PC-9 (cell line): ENCODE measurements at places on chromosomes 11 and 22. TPM values are rescaled to one million over a fixed set of nuclear protein-coding genes. Genes with fewer than 3 reads are reported as not detected.
A peak's percentile ranks its signal among the peaks of the same experiment; 100 is the strongest.

DNA sequence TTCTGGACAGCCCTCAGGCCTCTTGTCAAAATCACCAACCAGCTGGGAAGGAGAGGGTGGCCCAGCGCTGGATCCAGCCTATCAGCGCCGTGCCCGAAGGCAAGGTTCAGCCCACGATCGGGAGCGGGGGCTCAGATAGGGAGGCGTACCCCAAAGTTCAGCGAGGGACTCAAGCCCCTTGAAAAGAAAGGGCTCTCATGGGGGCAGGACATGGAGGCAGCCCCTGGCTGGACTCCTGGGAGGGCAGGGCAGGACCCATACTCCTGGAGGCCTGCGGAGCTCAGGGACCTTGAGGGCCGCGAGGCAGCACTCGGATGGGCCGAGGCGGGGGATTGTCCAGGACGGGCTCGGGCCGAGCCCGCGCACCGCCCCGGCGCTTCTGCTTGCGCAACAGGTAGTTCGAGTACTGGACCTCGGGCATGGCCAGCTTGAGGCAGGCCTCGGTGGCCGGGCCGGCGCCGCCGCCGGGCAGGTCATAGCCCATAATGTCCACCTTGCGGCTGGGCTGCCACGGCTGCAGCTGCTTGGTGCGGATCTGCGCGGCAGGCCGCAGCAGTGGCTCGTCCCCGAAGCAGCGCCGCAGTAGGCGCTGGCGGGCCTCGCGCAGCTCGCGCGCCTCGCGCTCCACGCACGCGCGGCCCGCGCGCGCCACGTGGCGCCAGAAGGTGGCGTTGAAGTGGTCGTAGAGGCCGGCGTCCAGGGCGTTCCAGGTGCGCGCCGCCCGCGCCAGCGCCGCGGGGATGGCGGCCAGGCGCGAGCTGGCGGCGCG, 6.5 kb downstream of the GAL3ST3 start:
- DNase-seq = no peak

GRCh38 chr22:48710410-48710809, 1117.3 kb downstream of the BRD1 start:
- DNase-seq = no peak

- peak; percentile 52 for DNase-seq
Observed at GRCh38 chr11:65290448-65291165, 24.1 kb upstream of the CDC42EP2 start.

- DNase-seq = no peak
Observed at GRCh38 chr22:49968313-49968830, 7.8 kb downstream of the PIM3 start.

DNA sequence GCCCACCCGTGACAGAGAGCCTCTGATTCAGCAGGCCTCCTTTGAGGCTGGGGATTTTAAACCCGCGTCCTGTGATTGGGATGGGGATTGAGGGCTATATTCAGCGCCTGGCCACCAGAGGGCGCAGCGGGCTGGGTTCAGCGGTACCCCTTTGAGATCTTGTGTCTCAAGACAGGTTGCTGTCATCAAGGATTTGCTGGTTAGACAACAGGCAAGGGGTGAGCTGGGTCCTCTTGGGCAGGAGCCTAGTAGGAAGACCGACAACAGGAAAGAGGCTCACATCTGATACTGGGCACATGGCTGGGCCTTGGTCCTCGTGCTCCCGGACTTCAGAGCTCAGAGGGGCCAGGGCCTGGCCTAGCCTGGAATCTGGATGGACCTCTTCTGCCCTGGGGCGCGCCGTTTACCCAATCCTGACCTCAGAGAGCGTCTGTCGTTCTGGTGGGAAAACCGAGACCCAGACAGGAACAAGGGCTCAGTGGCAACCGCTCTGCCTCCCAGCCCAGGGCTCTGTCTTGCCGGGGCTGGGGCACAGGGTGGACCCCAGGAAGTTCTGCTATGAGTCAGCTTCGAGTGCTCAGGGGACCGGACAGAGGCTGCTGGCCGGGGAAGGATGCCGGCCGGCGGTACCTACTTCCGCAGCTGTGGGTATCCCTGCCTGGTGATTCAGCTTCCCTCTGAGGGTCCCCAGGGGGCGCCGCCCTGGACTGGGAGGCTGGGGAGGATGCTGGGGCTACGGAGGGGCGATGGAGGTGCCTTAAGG, 929 bp upstream of the SLC35E4 start:
- peak; percentile 87 for DNase-seq

GRCh38 chr11:12386309-12386708, 8.9 kb downstream of the PARVA start:
- no peak for DNase-seq

MS4A7 gene
- total RNA-seq = not detected in 2 replicates

LARGE2 gene
- total RNA-seq = 1.4 and 2.6 TPM in 2 replicates

DNA sequence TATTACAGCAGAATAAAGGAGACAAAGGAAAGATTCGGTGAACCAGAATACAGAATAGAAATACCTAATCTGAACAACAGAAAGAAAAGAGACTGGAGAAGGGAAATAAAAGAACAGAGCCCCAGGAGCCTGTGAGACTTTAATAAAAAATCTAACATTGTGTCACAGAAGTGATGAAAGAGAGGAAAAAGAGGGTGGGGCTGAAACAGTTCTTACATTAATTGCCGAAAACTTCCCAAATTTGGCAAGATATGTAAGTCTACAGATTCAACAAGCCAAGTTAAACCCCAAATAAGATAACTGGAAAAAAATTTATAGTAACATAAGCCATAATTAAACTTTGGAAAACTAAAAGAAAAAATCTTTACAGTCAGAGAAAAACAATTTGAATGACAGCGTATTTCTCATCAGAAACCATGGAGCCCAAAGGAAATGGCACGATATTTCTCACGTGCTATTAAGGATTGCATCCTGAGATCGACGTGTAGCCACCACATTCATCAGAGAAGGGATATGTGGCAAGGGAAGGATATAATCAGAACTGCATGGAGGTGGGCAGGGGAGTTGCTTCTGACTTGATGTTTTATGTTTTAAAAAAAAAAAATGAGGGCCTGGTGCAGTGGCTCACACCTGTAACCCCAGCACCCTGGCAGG, 73.9 kb downstream of the SGSM3 start:
- no peak for DNase-seq

DNA sequence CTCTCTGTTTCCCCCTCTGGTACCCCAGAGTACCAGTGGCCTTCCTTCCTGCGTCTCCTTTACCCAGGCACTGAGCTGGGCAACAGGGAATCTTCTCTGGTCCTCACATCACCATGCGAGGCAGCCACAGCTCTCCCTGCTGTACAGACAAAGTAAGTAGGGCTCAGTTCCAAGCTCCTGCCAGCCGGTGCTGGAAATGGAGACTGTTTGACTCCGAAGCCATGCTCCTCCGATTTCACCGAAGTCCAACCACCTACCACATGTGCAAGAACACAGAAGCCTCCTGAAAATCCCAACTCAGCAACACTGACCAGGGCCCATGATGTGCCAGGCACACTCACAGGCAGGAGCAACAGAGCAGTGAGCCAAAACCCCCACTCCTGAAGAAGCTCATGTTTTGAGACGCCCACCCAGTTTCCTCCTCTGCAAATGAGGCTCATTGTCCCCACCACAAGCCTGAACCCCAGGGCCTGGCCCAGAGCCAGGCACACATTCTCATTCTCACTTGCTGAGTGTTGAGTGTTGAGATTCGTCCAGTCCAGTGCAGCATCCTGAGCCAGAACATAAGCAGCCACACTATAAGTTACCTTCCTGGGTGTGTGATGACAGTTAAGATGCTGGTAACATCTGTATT, 156.0 kb downstream of the MPPED1 start:
- no peak for DNase-seq

DNA sequence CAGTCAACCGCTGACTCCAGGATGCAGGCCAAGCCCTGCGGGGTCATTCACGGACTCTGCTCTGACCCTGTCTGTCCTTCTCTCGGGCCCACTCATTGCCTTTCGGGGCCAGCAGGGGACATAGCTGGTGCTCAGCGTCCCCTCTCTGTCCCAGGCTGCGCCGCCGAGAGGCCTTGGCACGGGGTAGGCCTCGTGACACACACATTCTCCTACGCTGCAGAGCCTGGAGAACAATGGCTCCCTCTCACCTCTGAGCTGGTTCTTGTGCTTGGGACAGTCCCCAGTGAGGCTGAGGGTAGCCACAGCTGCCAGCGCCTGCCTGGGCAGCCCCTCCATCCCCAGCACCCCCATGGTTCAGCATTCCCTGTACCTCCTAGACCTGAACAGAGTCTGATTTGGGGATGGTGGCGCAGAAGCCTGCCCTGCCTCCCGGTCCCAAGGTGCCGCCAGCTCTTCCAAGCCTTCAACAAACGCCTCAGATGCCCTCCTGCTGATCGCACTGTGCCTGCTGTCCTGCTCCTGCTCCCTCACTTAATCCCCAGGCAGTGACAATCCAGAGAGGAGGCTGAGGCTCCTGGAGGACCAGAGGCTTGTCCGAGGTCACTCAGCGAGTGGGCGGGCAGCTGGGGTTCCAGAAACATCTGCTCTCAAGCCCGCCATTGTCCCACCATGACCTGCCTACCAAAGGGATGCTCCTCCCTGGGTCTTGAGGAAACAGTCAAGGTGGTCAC, 30.4 kb downstream of the DUSP8 start:
- no peak for DNase-seq

GRCh38 chr11:59221441-59221840, 8.7 kb upstream of the MPEG1 start:
- DNase-seq = no peak

GRCh38 chr11:64268893-64269539, 15.4 kb downstream of the BAD start:
- DNase-seq = peak; percentile 78
